T-helper 9 cell (primary cell): ENCODE measurements at places on chromosomes 1 and 21.

DNA sequence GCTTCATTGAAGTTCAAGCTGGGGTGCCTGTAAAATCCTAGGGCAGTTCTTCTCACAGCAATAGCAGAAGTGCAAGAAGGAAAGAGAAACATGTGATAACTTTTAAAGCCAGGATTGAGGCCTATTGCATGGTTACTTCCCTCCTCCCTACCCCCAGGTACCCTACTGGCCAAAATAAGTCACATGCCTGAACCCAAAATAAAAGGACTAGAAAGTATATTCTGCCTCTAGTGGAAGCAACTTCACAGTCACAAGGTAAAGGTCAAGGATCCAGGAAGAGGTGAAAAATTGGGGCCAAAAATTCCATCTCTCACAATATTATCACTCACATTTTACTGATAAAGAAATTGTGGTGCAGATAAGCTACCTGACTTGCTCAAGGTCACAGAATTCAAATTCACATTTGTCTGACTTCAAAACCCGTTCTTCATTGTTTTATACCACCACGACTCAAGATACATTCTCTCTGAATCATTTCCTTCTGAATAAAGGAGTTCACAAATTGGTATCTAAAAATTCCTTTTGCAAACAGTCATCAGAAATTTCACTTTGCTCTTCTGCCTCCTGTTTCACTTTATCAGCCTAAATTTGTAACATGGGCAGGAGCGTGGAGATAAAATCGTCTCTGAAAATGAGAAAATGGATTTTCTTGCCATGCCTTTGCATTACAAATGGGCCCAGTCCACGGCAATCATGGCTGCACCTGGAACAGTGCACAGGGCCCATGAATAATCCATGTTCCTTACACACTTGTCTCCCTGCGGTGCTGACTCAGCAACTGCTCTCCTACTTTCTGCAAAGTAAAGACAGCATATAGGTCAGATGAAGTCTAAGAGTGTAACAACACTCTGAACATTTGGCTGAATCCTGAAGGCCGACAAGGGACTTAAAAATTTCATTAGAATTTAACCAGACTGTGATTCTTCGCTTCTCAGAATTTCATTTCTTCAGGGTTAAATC is 485.3 kb upstream of the NFIA start:
- DNase-seq, result no peak

DNA sequence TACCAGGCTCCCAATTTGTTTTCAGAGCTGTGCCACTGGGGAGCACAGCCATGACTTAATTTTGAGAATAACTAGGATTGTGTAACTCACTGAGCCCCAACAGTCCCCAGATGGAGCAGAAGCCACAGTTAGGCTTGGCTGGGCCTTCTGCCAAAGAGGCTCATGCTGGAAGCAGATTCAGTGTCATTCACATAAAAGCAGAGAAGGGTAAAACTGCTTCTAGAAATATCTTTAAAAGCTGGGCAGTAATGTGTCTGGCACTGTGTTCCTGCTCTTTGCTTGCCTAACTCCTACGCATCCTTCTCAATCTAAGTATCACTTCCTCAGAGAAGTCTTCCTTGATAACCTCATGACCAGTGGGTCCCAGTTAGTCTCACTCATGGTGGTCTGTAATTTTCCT is 20.3 kb downstream of the STK40 start:
- no peak for DNase-seq

GRCh38 chr1:225733254-225733653 is 44.4 kb upstream of the SRP9 start:
- no peak for DNase-seq

DNA sequence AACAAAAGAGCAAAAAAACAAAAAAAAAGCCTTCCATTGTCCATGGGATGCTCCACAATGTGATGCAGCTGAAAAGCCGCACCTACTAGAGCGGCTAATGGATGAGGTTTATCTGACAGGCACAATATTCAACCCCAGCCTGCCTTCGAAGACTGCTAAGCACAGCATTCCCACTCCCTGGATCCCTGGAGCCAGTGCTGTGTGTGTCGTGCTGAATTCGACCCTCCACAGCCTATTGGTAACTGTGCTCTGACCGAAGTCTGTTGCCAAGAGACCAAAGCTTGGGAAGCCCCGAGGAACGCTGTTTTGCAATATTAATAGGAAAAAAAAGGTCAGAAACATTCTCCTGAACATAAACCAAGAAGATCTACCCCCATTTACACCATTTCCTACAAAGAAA is 57.2 kb upstream of the PUM1 start:
- DNase-seq, result no peak

GRCh38 chr1:3295846-3296245 is 158.6 kb upstream of the ARHGEF16 start:
- no peak for DNase-seq

- no peak for DNase-seq
These were observed 45.0 kb downstream of the NEK2 start for GRCh38 chr1:211630236-211631081.

- no peak for DNase-seq
These were observed 32.9 kb downstream of the VWA5B1 start for GRCh38 chr1:20323613-20323920.

GRCh38 chr1:174105086-174105485 is 54.2 kb upstream of the RABGAP1L start:
- no peak for DNase-seq

- DNase-seq, result no peak
These were observed 8.6 kb downstream of the ATP6V1G3 start for GRCh38 chr1:198531891-198532290.

DNA sequence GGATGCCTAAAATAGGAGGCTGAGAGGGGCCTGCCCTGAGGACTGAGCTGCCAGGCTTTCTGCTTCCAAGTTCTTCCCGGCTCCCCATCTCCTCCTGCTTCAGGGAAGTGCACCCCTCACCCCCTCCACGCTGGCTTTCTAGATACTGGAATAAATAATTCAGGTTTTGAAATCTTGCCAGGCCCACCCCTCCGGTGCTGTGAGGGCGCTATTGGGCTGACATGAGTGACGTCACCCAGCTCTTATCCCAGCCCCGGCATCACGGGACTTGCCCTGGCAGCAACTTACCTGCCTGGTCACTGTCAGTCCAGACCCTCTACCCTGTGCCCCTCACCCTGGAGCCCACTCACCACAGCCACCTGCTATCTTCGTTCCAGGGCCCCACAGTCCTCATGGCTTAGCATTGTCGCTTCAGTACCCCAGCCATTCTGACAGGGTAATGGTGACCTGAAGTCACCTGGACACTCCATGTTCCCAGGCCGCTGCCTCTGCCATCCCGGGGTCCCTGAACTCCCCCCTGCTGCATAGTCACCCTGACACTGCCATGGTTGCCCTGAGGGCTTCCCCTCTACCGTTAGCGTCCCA is 819 bp upstream of the GPR3 start:
- DNase-seq, result no peak

GRCh38 chr1:2906620-2907019 is 105.1 kb upstream of the TTC34 start:
- no peak for DNase-seq

GRCh38 chr1:203271018-203271743 is 34.1 kb upstream of the BTG2 start:
- peak; percentile 50 for DNase-seq

GRCh38 chr1:228091084-228091483 is 8.6 kb downstream of the ARF1 start:
- DNase-seq, result no peak

DNA sequence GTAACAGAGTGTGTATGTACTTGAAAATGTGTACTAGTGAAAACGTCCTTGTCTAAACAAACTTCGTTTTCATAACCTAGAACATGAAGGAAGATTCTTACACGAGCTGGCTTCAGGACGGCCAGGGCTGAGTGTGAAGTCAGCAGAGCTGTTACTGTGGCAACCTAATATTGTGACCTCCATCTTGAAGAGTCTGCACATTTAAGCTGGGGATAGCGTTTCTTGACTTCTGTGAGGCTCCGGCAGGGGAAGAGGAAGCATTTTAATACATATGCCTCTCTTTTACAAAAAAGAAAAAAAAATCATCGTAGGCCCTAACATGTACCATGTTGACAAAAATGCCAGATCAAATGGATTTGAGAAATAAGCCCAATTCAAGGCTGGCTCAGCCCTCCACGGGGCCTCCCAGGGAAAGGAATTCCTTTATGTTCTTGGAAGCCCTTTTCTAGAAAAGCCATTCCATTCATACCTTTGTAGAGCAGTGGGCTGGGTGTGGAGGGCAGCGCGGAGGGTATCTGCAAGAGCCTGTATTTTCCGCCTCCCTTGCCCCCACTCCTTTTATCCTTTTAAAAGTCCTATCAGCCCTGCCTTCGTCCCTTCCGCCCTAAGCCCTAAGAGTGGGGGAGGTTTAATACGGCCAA is 51.1 kb downstream of the SIM2 start:
- DNase-seq, result no peak

DNA sequence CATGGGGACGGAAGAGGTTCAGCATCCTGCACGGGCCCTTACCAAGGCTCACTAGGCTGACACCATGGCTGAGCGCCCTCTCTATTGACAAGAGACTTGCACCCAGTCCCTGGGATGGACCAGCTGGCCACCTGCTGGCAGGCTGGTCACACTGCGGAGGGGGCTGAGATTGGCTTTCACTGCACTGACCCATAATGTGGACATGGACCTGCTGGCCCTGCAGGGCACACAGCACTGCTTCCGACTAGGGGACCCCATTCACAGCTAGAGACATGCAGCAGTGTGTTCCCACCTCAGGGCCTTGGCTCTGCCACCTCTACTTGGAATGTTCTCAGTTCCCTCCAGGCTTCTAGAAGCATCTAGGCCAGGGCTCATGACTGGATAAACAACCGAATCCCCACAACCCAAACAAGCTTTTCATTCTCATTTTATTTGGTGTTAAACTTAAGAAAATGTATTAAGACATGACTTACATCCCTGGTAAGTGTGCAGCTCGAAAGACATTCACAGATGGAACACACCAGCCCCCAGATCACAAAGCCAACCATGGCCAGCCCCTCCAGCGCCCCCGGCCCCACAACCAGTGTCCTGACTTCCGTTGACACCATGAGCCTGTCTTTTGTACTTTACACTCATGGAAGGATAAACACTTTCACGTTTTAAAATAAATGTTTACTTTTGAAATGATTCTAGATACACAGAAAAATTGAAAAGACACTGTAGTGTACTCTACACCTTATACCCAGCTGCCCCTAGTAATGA is 9.3 kb upstream of the SRARP start:
- DNase-seq, result peak; percentile 28

DNA sequence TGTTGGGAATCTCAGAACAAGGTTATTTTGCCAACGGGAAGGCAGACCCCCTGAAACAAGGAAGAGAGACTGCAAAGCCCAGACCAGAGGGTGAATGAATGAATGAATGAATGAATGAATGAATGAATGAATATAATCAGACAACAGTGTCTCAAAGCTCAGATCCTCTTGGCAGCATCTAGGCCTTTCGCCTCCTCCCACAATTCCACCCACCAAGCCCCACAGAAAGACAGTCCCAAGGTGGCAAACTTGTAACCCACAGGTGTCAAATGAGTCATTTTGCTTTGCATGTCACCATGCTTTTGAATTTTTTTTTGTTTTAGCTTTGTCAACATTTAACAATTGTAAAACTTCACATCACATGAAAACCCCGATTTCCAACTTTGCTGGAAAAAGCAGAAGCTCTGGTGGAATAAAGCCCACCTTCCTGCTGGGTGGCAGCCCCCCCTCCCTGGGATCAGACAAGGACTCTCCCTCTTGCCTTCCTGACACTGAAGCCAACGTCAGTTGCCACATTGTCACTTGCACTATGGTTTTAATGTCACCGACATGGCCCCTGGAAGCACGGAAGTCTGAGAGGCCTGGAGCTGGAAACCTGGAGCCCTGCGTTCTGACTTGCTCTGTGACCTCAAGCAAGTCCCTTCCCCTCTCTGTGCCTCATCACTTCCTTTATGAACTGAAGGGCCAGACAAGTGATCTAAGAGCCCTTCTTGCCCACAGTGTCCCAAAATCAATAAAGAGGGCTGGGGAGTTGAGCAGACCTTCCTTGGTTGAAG is 134.6 kb upstream of the RUNX3 start:
- no peak for DNase-seq

DNA sequence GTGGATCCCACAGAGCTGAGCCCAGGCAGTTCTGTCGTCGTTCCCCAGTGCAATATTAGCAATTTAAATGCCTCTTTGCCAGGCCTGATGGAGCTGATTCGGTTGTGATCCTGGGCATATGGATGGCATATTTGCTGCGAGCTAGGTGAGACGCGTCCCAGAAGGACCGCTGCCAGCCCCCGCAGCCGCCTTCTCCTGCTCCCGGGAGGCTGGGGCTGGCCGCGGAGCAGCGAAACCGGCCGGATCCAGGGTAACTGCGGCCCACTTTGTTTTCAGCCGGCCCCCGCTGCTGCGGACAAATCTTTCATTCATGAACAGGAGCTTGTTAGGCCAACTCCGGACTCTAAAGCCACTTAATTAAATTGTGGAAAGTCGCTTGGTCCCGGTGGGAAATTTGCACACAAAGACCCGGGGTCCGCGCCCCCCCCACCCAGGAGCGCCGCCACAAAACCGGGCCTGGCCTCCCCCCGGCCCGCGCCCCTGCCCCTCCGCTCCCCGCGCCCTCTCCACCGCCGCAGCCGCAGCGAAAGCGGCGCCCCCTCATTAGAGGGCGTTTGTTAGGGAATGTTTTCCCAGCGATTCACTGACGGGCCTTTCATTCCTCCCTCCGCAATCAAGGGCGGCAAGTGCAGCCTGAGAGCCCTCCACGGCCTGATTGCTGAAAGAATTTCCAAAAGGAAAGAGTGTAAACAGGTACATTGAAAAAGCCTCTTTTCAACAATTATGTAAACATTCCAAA is 383.3 kb downstream of the RRAGC start:
- DNase-seq, result no peak
